Endothelial cell (in vitro differentiated cells): ENCODE measurements at places on chromosomes 4 and X. TPM values are rescaled to one million over a fixed set of nuclear protein-coding genes. Genes with fewer than 3 reads are reported as not detected.

DNA sequence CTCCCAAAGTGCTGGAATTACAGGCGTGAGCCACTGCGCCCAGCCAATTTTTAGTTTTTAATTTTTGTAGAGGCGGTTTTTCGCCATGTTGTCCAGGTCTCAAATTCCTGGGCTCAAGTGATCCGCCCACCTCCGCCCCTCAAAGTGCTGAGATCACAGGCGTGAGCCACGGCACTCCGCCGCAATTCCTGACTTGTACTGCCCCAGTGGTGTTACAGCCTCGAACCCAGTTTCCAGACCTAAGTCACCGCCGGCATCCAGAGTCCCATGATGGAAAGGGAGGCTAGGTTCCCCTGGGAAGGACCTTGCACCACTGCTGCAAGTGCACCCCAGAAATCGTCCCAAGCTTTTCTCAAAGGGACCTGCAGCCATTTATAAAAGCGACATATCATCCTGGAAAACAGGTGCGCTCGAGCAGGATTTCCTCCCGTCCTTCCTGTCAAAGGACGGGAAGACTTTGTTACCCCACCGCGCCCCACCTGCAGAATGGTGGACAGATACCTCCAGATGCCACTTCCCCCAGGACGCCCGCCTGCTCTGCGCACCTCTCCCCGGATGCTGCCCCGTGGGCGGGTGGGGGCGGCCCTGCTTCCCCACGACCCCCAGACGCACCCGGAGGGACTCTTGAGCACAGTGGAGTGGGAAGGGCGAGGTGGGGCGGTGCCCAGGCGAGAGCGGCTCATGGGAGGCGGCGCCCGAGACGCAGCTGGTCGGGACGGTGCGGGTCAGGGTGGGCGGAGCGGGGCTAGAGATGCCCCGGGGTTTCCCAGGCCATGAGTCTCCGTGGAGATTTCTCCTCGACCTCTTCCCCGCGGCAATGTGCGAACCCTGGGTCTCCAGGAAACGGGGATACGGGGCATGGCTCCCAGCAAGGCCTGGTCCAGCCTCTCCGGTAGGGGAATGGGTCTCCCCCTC is 947 bp upstream of the RPL10 start:
- peak; percentile 64 for DNase-seq

DNA sequence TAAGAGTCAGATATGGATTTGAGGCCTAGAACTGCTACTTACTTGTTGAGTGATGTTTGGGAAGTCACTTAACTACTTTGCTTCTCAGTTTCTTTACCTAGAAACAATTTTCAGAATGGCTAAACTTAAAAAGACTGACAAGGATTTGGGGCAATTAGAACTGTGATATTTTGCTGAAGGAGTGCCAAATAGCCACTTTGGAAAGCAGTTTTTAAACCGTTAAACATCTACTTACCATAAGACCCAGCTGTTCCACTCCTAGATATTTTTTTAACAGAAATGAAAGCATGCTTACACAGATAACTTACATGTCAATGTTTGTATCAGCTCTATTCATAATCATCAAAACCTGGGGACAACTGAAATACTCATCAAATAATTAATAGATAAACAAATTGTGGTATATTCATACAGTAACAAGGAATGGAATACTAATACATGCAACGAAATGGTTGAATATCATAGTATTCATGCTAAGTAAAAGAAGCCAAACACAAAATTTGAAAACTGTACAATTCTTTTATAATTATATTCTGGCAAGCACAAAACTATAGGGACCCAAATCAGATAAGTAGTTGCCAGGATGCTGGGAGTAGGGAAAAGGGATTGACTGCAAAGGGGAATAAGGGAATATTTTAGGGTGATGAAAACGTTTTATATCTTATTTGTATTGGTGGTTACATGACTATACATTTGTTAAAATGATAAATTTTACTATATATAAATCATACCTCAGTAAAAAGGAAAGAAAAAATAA is 24.0 kb downstream of the RPA4 start:
- DNase-seq = no peak

- DNase-seq = no peak
Observed at GRCh38 chrX:40736170-40736505, 796 bp upstream of the MED14 start.

DNA sequence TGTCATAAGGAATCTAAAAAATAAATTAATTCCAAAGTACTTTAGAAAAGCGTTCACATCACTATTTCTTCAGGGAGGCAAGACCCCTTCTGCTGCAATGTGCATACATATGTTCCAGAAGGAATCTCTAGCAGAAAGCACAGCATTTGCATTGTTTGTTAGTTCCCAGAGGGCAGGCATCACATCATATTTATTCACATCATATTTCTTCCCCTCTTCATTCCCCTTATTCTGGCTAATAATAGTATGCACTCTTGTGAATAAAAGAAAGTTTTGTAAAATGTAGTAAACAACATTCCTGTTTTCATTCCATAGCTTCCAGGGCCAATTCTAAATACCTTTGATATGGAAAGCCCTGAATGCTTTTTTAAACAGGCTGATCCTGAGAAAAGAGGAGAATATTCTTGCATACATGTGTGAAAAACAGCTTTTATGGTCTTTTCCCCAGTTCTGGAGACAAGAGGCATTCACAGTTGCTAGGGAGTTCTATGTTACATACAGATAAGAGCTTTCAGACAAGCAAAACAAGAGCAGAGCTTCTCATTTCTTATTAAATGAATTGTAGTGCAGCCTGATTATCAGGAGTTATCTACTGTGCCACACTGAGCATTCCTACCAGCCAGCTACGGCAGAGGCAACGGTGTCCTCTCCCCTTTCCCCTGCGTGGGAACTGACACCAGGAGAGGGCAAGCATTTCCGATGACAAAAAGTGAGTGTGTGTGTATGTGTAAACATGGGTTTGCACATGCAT is 15.2 kb downstream of the GATB start:
- DNase-seq = no peak

GRCh38 chr4:71307729-71308128 is 31.1 kb upstream of the SLC4A4 start:
- DNase-seq = no peak

DNA sequence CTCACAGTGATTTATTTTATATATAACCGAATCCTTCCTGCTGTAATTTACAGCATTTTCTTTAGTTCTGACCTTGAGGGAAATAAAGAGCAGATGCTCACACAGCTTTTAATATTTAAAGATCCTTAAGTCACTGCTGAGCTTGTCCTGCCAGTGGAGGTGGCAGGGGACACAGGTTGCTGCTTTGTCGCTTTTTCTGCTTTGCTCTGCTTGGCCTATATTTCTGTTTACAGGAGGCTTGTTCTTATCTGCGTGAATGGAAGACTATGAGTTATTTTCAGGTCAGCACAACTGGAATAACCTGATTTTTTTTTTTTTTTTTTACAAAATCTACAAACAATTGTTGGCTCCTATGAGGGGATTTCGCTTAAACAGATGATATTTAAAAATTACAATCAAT is 2.3 kb downstream of the TXK start:
- DNase-seq = no peak

DNA sequence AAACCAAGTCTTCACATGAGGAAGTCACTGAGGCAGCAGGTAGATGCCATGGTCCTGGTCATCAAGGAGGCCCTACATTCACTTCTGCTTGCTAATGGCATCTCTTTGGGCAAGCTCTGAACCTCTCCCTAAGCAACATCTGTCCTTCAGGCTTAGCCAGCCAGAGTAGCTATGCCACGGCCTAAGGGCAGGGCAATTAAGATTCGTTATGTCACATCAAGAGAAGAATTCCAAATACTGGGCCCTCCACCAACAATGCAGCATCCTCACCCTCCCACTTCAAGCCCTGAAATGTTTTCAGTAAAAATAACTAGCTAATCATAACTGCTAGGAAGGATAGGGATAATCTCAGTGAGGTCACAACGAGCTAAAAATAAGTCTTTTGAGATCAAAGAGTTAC is 120.7 kb upstream of the HCCS start:
- no peak for DNase-seq

- DNase-seq = no peak
Observed at GRCh38 chr4:8913121-8913857, 41.6 kb upstream of the HMX1 start.

GRCh38 chr4:94063084-94063483 is 144.6 kb upstream of the SMARCAD1 start:
- DNase-seq = no peak

DNA sequence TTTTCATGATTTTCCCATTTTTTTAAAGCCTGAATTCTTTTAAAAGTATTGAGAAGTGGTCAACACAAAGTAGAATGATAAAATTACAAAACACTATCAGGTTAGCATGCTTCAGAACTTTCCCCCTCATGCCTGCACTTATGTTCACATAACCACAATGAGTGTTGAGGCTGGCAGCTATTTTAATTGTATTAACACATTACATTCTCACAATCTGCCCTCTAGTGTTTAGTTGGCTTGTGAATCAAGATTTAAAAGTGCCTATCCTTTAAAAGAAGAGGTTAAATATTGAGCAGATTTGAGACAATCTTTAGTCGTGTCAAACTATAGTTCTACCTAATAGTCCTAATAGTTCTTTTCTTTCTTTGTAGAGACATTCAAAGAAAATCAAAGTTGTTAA is 93.6 kb upstream of the NAP1L5 start:
- DNase-seq = no peak

DNA sequence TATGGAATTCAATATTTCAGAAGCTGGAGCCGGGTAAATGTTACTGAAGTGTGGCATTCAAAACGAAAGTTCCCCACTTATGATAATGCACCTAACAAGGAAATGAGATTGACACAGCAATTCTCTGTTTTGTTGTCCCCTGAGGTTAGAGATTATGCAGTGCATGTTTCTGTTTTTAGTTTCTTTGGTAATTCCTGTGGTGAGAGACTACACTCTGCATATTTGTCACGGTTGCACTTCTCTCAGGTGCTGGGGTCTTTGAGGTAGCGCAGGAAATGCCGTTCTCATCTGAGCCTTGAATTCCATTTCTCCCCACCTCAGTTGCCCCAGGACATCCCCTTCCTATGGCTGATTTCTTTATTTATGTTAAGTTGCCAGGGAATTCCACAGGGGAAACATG is 15.3 kb upstream of the BEND4 start:
- no peak for DNase-seq

DNA sequence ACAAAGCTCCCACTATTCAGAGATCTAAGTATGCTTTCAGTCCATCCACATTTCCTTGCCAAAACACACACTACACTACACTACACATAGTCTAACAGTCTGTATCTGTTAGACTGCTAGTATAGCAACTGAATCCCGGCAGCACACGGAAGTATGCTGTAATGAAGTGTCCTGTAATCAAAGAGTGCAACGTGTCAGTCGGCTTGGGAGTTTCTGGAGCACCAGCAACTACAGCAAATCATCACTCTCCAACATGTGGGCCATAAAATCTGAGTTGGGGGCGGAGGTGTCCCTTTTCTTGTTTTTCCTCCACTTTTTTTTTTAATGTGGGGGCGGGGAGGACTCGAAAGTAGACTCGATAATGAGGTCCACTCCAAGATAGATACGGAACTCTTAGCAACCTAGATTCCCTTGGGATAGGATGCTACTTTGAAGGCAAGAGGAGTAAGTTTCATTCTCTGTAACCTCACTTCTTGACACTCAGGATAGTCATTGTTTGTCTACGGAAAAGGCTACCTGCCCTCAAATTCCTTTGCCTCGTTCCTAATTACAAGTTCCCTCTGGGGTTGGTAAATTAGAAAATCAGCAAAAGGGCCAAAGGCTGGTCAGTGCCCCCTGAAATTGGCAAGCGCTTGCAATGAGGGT is 722 bp downstream of the SLC10A7 start:
- DNase-seq = no peak

DNA sequence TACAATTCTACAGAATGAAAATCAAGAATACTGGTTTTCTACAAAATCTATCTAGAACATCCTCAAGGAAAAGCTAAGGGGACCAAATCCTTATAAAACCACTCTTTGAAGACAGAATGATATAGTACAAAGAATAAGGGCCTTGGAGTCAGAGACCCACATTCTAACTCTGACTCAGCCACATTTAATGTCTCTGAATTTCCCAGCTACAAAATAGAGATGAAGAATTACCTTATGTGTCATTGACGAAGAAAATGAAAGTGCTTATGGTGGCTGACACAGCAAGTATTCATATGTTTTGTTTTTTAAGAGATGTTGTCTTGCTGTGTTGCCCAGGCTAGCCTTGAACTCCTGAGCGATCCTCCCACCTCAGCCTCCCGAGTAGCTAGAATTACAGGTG is 35.9 kb upstream of the CXorf38 start:
- DNase-seq = no peak

GRCh38 chr4:139528377-139529005 is 27.5 kb downstream of the SETD7 start:
- no peak for DNase-seq

The ARHGAP10 gene
- total RNA-seq = 4.6 TPM

The BEX1 gene
- 60.3 TPM for total RNA-seq

The FNIP2 gene
- 34.3 TPM for total RNA-seq

The FREM3 gene
- total RNA-seq = 0.56 TPM

The ASB12 gene
- total RNA-seq = 0.33 TPM

The RPS6KA6 gene
- 7.4 TPM for total RNA-seq
